Fibroblast of skin of right quadriceps (primary cell): ENCODE measurements at places on chromosomes 12 and 14.

DNA sequence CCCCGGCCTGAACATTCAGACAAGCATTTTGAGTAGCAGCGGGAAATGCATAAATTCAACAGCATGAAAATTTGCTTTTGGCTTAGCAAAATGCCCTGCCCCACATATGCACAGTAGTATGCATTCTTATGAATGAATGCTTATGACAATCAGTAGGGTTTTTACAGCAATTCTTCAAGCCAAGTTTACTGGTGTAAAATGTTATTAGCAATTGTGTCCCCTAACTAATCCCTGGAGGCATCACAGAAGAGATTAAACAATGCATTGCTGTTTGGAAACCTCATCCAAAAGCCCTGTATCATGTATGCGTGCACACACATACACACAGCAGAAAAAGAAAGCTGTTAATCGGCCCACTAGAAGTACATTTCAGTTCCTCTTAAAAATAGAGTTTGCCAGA, 406.5 kb downstream of the LRIG3 start:
- DNase-seq: no peak

DNA sequence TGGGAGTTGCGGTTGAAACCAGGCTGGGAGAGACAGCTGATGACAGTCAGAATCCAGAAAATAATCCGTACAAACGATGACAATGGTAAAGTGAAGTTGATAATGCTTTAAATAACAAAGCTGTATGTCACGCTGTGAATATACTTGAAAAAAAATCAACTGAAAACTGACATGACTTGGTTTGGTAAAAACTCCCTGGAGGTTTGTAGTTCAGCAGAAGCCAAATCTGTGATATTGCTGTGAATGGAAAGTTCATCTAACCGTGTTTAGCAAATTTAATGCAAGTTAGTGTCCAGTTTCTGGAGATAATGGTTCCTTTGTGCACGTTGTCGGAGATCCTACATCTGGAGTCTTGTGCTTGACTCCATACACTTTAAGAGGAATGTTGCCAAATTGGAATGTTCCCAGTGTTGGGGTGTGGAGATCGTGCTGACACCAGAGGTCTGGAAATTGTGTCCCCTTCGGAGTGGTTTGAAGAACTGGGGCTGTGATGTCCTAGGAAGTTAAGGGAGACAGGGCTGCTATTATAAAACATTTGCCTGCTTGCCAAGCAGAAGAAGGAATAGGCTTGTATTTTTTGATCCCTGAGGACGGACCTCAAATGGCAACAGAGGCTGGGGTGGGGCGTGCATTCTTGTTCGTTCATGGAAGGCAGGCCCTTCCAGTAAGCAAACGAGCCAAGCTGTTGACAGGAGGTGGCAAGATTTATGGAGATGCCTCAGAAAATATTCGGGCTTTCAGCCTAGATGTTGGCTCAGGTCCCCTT, 30.6 kb downstream of the PPFIBP1 start:
- peak; percentile 75 for DNase-seq

DNA sequence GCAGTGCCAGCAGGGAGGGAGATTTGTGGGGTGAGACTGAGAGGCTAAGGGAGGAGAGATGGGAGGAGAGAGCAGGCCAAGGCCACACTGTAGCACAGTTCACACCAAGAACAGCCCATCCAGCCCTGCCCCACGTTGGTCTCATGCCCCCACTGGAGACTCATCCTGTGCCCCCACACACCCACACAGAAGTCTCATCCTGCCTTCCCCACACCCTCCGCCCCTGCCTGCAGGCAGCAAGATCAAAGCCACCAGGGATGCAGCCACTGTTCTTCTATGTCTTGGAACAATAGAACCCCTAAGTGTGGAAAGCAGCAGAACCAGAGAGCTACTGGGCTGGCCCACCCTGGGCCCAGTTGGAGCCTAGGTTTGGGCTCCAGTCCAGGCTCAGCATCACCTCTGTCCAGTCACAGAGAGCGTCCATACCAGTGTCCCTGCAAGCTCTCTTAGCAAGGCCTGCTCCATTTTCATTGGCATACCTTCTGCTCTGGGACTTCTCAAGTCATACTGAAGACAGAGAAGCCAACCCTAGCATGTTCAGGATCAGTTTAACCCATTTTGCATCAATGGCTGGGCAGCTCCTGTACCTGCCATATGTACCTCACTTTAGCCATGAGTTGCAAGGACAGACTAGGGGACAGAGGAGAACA, 31.7 kb upstream of the HDAC7 start:
- DNase-seq: no peak

DNA sequence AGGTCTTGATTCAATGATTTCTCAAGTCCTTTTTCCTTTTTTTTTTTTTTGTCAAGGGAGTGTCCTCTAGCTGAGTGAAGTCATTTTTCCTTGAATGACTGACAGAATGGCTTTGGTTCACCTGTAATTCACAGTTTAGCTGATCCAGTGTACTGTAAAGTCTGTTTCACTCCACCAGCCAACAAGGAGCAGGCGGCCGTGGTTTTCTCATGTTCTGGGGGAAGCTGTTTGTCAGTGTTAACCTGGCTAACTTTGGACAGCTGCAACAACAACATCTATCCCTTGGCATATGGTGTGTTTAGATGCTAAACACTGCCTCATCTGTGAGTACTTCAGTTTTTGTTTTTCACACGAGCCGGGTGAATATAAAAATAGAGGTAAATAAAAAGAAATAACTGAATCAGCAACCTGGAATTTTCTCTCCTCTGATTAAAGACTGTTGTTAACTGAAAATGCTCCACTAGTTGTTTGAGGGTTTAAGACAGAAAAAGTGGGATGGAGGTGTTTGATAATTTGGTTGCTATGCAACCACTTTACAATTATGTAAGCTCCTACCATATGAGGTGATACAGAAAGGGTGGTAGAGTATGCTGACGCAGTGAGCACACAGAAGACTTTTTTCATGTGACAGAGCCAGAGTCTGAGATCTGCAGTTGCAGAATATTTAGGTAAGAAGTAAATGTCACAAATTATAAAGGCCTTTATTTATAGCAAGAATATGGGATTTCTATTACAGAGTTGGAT, 50.3 kb upstream of the SLC2A13 start:
- DNase-seq: no peak

DNA sequence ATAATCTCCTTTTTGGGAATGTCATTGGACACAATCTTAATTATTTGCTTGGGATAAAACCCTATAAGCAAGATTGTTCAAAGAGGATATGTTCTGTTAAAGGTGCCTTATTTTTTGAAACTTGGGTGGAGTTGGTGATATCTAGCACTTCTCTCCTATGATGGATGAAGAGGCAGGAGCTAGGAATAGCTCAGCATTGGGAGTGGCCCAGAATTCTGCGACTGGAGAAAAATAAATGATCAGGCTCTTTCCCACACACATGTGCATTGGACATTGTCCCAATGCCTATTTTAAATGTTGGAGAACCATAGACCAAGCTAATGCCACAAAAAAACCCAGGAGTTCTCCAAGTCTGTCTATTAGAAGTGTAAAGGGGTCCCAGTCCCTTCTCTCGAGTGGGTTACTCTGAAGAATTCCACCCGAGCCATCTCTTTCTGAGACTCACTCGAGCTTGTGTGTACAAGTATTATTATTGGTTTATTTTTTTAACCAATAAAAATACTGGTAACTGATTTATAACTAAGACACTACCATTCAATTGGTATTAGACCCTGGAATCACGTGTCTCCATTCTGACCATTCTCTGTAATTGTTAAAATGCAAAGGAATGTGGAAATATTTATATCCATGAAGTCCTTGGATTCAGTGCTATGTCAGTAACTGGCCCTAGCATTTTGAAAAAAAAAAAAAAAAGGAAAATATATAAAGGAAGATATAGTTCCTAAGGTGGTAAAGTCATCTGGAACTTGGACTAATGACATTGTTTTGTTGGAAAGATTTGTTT, 437.5 kb upstream of the TMEM132C start:
- no peak for DNase-seq

DNA sequence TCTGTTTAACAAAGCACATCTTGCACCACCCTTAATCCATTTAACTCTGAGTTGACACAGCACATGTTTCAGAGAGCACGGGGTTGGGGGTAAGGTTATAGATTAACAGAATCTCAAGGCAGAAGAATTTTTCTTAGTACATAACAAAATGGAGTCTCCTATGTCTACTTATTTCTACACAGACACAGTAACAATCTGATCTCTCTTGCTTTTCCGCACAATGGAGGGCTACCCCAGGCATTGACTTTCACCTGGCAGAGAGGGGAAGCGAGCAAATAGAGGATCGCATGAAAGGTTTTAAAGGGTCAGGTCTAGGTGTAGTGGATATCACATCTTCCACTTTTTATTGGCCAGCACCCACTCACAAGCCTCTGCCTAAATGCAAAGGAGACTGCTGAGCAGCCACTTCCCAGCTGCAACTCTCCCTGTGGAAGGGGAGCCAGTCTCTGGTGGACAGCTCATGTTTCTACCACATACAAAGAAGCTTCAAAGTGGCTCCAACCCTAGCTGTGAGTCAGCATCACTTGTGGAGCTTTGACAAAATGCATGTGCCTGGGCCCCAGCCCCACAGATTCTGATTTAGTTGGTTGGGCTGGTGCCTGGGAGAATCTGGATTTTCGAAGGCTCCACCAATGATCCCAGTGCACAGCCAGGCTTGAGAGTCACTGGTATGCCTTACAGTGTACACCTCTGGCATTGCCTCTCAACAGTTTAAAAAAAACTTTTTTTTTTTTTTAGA, 7.2 kb upstream of the FNTB start:
- no peak for DNase-seq

- DNase-seq: no peak
These were observed 5.8 kb downstream of the ASB2 start for GRCh38 chr14:93970585-93970964.

DNA sequence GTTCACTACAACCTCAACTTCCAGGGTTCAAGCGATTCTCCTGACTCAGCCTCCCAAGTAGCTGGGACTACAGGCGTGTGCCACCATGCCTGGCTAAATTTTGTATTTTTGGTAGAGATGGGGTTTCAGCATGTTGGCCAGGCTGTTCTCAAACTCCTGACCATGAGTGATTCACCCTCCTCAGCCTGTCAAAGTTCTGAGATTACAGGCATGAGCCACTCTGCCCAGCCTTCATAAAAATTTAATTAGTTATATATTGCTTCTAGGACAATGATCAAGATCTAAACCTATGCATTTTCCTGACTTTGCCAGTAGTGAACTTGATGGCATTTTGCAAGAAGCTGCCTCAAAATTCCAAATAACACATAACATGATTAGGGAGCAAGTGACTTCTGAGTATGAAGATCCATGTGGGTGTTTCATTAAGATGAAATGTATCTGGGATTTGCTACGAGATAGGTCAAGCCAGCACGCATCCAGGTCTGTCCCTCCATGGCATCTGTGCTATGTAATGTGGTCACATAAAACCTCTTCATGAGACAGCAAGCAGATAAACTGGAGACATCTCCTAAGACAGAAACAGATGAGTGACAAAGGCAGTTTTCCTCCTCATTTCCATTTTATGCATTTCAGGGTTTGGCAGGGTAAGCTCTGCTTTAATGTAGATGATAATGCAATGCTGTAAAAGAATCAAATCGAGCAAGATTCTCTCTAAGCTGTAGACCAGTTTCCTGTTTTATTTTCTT, 319.4 kb upstream of the ATP2B1 start:
- DNase-seq: peak; percentile 47

GRCh38 chr14:32846821-32847365, 91.8 kb upstream of the NPAS3 start:
- peak; percentile 18 for DNase-seq

DNA sequence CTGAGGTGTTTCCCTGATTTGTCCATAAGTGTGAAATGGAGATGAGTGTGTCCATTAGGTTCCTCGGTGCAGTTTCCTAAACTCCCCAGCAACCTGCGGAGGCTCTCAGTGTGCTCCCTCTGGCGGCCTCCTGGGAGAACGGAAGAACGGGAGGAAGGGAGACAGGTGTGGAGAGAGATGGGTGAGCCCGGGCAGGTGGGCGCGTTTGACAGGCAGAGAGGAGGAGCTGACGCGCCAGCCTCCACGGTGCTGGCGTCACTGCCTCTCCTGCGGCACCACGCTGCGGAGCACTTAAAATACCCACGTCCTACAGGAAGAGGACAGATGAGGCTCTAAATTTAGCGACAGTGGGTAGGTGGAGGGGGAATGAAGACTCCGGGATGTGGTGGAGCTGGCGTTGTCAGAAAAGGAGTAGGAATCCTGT, 26.8 kb upstream of the PEX5 start:
- no peak for DNase-seq

DNA sequence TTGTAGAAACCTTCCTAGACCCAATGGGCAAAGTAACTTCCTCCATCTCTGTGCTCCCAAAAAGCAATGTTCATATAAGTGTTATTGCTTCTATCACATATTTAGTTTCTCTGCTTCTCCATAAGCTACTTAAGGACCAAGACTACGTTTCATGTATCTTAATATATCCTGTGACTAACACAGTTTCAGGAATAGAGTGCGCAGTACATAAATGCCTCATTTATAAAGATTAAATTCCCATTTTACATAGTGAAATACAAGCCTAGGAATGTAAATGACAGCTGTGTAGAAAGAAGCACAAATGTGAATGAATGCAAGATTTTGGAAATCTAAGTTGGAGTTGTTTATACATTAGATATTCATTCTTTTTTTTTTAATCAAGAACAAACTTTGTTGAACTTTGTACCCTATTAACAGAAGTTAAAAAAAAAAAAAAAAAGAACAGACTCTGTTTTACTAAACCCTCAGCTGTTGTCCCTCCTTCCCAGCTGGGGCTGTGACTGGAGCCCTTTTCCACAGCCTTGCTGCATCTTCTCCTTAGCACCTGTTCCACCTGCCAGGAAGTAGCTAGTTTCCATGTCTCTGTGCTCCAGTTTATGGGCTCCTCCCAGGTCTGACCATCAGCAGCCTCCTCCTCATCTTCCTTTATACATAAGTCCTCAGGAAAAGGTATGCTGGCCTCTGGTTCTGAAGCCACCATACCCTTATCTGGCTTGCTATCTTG, 7.0 kb upstream of the METTL17 start:
- no peak for DNase-seq

- peak; percentile 7 for DNase-seq
These were observed 138.3 kb downstream of the KSR2 start for GRCh38 chr12:117830471-117830870.

GRCh38 chr12:32947206-32948067, 50.9 kb upstream of the PKP2 start:
- no peak for DNase-seq

DNA sequence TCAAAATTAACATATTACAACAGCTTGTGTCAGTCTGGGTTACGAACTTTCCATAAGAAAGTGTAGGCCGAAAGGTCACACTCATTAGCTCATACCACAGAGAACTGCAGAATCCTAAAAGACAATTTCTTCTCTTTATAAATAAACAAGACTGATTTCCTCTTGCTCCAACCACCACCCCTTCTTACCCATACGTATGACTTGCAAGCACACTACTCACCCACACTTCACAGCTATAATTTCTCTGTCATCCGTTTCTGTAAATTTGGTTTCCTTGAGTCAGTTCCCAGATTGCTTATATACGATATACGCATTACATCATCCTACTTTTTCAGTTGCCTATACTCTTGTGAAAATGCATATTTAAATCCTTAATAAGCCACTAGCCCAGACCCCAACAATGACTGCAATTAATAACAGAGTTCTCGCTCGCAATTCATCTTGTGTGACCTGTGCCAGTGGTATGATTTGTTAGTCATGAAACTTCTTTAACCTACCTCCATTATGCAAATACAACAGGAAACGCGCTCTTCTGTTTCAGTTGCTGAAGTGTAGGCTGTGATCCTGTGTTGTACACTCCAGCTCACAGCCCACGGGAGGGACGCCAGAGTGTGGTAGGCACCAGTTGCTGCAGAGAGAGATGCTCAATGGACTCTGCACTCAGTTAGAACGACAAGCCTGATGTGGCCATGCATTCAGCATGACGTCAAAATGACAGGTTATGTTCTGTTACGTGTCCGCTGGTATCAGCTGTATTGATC, 417.6 kb downstream of the PDZRN4 start:
- DNase-seq: peak; percentile 1
